ENCODE measurements at places on chromosomes 13 and 19.
A peak's percentile ranks its signal among the peaks of the same experiment; 100 is the strongest.

GRCh38 chr13:91304741-91305140 lies 42.7 kb upstream of the MIR17HG start:
- DNase-seq, result no peak

GRCh38 chr19:54158812-54159351 lies 639 bp downstream of the LENG1 start:
- DNase-seq, result no peak

GRCh38 chr13:84136582-84136981 lies 254.3 kb upstream of the SLITRK1 start:
- no peak for DNase-seq

DNA sequence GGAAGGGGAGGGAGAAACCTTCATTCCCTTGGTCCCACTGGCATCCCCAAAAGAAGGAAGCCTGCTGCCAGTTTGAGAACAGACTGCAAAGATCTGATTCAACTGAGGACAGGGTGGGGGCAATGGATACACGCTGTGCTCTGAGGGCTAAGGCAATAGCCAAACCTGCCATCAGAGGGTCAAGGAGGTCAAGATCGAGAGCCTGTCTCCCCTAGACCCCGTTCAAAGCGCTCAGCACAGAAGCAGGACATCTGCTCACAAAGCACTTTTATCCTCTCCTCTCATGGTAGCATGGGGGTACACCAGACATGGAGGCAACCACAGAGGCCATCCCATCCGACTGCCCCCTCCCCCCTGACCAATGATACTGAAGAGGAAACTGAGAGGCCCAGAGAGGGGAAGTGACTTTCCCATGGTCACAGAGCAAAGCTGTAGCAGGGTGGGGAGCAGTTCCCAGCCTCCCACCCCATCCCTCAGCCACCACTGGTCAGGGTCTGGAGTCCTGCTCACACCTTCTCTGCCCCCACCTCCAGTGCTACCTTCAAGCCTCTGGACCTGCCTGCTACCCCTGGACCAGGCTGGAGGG lies 11.1 kb downstream of the POU2F2 start:
- DNase-seq, result no peak

DNA sequence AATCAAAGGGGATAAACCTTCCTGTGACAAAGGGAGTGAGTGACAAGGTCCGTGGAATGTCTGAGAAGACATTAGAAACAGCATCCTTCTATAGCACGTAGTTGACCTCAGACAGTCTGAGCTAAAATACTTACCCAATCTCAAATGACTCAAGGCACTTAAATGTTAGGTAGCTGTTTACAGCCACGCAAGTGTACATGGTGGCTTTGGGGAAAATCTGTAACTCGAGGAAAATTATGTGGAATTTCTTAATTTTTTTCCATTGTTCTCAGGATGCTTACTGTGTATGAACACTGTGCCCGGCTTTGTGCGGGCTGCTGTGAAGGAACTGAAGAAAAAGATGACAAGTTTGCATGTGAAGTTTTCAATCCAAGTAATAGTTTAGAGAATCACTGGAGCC lies 5.2 kb downstream of the LGALS13 start:
- DNase-seq, result no peak

DNA sequence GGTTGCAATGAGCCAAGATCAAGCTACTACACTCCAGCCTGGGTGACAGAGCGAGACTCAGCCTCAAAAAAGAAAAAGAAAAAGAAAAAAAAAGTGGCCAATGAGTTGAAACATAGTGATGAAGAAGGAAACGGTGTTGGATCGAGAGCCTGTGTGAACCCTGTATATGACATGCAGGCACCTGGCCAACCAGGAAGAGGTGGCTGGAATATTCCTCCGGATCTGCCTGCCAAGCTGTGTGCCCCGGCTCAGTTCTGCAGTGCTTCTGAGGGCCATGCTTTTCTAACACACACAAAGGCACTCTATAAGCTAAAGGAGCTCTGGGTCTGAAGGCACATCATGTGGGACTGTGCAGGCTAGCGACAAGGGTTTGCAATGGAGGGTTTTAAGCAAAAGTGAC lies 3.7 kb upstream of the ZNF444 start:
- DNase-seq, result no peak

- DNase-seq, result no peak
These were observed 6.1 kb downstream of the SH2D3A start for GRCh38 chr19:6761053-6761676.

GRCh38 chr13:106177146-106177545 lies 358.3 kb downstream of the EFNB2 start:
- DNase-seq, result no peak

- no peak for DNase-seq
These were observed 39.5 kb downstream of the ATP7B start for GRCh38 chr13:51971520-51972426.

GRCh38 chr13:25085125-25085742 lies 10.7 kb upstream of the PABPC3 start:
- DNase-seq, result no peak

- no peak for DNase-seq
These were observed 54.9 kb upstream of the SACS start for GRCh38 chr13:23488442-23488841.

DNA sequence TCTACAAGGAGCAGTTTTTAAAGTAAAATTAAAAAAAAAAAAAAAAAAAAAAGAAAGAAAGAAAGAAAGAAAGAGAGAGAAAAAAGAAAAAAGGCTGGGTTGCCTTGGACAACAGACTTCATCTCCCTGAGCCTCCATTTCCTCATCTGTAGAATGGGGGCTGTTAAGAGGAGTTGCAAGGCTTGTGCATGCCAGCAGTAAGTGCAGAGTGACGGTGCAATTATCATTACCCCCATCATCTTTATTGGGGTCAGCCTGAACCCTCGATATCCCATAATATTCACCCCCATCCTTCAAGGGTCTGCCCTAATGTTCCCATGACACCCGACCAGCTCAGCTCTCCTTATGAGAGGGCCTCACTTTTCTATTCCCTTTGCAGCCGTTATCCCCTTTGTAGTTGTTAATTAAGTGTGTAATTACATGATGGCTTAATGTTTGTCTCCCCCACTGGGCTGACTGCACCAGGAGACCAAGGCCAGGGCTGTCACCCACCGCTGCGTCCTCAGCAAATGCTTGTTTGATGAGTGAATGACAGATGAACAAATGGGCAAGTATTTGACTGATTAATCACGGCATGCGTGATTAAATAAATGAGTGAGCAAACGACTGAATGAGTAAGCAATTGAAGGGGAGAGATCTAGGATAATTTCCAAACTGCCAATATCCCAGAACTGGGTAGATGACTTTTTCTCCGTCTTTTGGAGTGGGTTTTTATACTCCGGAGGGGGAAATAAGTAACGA lies 10.1 kb downstream of the FOSB start:
- DNase-seq, result no peak

GRCh38 chr19:277581-278165 lies 13.5 kb downstream of the PLPP2 start:
- DNase-seq, result no peak

DNA sequence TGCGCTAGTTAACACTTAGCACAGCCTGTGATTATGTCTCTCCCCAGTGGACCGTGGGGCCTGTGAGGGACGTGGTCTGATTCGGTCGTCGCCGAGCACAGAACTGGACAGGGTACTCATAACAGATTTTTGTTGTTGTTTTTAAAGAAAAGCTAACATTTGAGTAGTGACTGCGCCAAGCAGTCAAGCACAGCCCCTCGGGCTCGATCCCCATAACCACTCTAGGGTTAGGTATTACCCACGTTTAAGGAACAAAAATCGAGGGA lies 805 bp upstream of the PTOV1 start:
- DNase-seq, result no peak

DNA sequence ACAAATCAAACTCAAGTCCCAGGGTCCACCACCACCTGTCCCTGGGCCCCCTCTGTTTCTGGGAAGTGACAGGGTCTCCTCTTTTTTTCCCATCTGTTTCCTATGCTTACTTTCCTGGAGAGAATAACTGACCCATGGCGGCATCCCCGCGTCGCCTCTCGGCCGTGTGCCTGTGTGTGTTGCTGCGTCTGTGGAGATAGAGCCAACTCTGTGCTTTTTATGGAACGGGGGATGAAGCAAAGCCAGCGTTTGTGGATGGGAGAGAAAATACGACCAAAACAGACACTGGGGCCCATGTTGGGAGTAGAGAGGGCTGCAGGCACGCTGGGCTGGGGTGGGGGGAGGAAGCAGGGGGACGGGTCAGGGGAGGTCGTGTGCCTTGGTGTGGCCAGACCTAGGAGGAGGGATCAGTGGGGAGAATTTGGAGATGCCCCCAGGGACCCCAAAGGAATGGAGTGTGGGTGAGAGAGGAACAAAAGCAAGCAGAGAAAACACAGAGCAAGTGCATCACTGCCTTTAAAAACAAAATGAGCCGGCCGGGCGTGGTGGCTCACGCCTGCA lies 16.6 kb downstream of the PLK5 start:
- no peak for DNase-seq

- DNase-seq, result no peak
These were observed 50.0 kb upstream of the ALOX5AP start for GRCh38 chr13:30685320-30685859.

- peak; percentile 43 for DNase-seq
These were observed 18.8 kb downstream of the CYTH2 start for GRCh38 chr19:48487948-48488347.

- DNase-seq, result no peak
These were observed 275.6 kb downstream of the DCLK1 start for GRCh38 chr13:35855531-35856019.

DNA sequence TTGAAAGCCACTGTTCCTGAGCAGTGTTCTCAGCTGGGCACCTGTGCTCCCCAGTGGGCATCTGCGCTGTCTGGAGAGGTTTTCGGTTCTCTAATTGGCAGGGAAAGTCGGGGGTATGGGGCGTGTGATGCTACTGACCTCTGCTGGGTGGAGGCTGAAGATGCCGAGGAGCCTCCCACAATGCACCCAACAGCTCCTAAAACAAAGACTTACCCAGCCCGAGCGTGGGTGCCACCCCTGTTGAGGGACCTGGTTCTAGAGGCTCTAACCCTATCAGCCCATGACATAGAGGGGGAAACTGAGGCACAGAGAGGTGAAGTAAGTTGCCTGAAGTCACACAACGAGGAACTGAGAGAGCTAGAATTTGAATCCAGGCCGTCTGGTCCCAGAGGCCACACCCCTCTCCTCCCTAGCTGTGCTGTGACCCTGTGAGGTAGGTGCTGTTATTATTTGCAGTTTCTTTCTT lies 2.3 kb downstream of the SPACA4 start:
- peak; percentile 31 for DNase-seq

DNA sequence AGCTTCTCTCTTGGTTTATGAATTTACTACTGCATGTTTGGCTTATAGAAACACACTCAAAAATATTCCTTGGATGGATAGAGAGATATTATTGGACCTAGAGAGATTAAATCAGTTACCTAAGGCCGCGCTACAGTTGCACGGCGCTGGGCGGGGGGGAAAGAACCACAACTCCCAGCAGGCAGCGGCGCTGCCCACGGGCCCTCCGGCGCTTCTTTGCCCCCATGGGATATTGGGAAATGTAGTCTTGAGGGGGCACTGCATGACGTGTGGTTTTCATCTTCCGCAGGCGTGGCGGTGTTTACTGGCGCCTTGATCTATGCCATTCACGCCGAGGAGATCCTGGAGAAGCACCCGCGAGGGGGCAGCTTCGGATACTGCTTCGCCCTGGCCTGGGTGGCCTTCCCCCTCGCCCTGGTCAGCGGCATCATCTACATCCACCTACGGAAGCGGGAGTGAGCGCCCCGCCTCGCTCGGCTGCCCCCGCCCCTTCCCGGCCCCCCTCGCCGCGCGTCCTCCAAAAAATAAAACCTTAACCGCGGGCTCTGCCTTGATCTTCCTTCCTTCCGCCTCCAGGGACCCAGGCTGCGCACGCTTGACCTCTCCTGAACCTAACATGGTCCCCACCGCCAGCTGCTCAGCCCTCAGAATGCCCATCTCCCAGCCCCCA lies 4.8 kb downstream of the EMP3 start:
- no peak for DNase-seq
